Tibial artery (tissue), 4 donors: ENCODE measurements at places on chromosomes 4 and X.

DNA sequence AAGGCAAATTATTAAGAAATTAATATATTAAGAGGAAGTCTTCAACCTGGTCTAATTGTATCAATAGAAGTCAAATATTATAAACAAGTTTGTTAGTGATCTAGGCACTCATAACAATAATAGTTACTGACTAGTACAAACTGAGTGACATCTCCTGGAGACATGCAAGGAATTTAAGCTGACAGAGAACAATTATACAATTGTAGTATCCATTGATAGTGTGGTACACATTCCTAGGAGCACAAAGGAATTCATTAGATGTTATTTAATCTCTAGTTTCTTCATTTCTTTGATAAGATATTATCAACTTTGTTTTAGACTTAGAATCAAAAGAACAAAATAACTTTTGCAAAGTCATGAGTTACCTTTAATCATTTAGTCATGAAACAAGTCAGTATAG is 1048.6 kb downstream of the PCDH7 start:
- H3K27ac ChIP-seq, result no peak overlapping the region
- no peak overlapping the region for H3K4me3 ChIP-seq
- H3K36me3 ChIP-seq, result no peaks in the 10 kb centered on the region
- no peaks in the 10 kb centered on the region for H3K4me1 ChIP-seq
- H3K27me3 ChIP-seq, result no peaks in the 10 kb centered on the region
- no peak for DNase-seq

- no peaks in the 10 kb centered on the region for H3K27me3 ChIP-seq
- no peak overlapping the region for H3K27ac ChIP-seq
- peaks cover 9% of the 10 kb centered on the region for H3K4me1 ChIP-seq
Observed at GRCh38 chr4:47831026-47831679, 6.7 kb downstream of the CORIN start.

GRCh38 chr4:112378858-112379257 is 81.7 kb downstream of the ALPK1 start:
- peaks cover 15% of the 10 kb centered on the region for H3K36me3 ChIP-seq
- no peak overlapping the region for H3K4me3 ChIP-seq
- no peak overlapping the region for H3K27ac ChIP-seq
- no peaks in the 10 kb centered on the region for H3K4me1 ChIP-seq

DNA sequence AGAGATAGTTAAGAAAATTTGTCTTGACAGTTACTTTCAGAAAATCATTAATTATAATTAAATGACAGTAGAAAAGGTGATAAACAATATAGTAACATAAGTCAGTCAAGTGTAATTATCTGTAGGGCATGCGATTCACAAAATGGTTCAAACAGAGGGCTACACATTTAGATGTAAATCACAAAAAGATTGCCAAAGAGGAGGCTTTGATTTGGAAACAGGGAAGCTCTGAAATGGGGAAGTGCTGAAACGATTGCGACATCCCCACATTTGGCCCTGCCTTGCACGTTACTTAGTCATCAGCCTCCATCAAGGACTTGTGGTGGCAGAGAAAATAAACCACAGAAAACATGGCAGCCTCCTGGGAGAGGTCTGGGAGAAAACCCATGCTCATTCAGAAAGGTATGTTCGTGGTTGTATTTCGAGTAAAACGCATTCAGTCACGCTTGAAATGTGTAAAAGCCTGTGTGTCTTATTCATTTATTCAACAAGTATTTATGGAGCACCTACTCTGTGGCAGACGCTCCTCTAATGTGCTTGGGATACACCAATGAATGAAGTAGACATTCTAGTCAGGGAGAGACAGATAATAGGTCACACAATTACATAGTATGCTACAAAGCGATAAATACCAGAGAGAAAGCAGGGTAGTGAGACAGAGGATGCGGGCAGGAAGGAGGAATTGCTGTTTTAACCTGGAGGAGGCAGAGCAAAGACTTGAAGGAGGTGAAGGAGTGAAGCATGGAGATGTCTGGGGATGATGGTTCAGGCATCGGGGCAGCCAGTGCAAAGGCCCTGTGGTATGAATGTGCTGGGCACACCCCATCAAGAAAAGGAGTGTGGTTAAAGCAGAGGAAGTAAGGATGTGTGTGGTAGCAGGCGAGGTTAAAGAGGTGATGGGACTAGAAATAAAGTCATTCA is 7.8 kb downstream of the RBM47 start:
- no peaks in the 10 kb centered on the region for H3K36me3 ChIP-seq
- no peak overlapping the region for H3K4me3 ChIP-seq
- H3K4me1 ChIP-seq, result no peaks in the 10 kb centered on the region

GRCh38 chr4:60809486-60809800 is 390.7 kb upstream of the ADGRL3 start:
- H3K4me1 ChIP-seq, result no peaks in the 10 kb centered on the region
- DNase-seq, result no peak
- H3K27ac ChIP-seq, result no peak overlapping the region
- H3K27me3 ChIP-seq, result no peaks in the 10 kb centered on the region
- no peak overlapping the region for H3K4me3 ChIP-seq

DNA sequence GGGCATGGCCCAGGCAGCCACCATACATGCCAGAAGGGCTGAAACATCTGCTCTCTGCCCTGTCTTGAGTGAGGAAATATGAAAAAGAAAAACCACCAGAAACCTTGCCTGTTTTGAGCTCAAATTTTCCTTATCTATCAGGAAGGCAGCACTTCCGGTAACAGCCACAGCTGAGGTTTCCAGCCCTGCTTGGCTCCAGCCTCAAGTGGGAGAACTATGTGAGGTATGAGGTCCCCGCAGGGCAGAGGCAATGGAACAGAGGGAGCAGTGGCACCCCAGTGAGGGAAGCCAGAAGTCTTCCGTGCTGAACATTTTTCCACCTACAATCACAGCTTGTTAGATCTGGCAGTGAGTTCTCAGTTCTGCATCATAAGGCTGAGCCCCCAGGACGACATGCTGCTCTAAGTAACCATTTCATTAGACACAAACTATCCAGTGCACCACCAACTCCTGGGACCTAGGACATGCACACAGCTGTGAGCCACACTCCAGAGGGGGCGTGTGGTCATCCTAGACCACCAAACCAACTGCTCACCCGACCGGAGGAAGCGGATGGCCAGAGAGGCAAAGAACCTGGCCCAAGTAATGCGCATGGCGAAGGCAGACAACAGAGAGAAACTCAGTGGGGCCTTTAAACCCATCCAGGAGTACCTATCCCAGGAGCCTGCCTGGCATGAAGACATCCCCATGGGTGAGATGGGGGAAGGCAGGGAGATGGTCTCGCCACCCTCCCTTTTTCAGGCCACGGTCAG is 22.6 kb downstream of the WDR1 start:
- H3K27ac ChIP-seq, result peak overlapping the region; percentile 95
- no peaks in the 10 kb centered on the region for H3K27me3 ChIP-seq
- no peak for DNase-seq
- no peak overlapping the region for H3K4me3 ChIP-seq

DNA sequence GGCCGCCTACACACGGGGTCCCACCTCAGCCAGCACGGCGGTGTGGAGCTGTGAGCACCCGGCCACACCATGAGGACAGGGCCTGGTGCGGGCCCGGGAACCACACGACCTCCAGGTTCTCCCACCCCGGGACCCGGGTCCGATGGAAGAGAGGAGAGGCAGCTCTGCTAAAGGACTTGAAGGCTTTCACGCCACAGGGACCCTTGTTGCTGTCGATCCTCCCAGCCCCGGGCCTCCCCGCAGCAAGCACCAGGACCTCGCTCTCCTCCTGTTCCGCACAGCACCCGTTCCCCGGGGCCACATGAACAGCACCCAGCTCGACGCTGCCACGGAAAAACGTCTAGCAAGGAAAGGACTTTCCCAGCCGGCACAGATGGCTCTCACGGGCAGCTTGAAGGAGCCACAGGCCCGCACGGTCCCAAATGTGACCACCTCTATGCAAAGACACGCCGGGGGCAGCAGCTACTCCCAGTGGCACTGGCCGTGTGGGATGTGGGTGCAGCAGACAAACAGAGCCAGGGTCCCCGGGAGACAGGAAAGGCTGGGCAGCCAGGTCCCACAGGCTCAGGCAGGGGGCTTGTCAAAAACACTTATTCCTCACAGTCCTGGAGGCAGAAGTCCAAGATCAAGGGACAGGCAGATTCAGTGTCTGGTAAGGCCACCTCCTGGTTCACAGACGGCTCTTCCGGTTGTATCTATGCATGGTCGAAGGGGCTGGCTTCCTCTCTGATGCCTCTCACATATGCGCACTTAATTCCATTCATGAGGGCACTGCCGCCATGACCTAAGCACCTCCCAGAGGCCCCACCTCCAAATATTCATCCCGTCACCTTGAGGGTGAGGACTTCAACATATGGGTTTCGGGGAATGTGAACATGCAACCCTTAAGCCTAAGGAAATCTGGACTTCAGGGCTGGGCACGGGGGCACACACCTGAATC is 24.7 kb downstream of the FAM53A start:
- H3K4me3 ChIP-seq, result no peak overlapping the region
- H3K27me3 ChIP-seq, result no peaks in the 10 kb centered on the region
- H3K36me3 ChIP-seq, result no peaks in the 10 kb centered on the region
- H3K27ac ChIP-seq, result no peak overlapping the region
- no peak for DNase-seq
- H3K4me1 ChIP-seq, result no peaks in the 10 kb centered on the region

- no peak overlapping the region for H3K27ac ChIP-seq
- no peaks in the 10 kb centered on the region for H3K27me3 ChIP-seq
- H3K36me3 ChIP-seq, result no peaks in the 10 kb centered on the region
- no peaks in the 10 kb centered on the region for H3K4me1 ChIP-seq
Observed at GRCh38 chr4:181077341-181077740, 1165.9 kb upstream of the TENM3 start.

DNA sequence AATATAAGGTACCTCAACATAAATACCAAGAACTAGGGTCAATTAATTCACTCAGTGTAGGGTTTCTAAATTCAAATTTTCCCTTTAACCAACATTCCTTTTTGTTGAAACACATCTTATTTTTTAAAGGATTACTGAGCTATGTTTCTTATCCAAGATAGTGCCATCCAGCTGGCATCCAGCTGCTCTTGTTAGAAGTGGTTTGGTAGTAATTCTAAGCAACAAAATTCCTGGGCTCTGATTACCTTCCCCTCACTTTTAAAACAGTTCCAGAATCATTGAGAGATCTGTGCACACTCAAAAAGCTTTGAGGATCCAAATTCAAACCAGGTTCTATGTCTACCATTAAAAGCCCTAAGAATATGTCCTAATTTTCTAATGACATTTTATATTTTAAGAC is 583.7 kb downstream of the TRIML1 start:
- H3K4me1 ChIP-seq, result no peaks in the 10 kb centered on the region
- H3K27ac ChIP-seq, result no peak overlapping the region
- H3K36me3 ChIP-seq, result no peaks in the 10 kb centered on the region
- DNase-seq, result no peak
- H3K27me3 ChIP-seq, result no peaks in the 10 kb centered on the region

- no peak for DNase-seq
- no peak overlapping the region for H3K27ac ChIP-seq
- H3K27me3 ChIP-seq, result no peaks in the 10 kb centered on the region
- H3K4me1 ChIP-seq, result no peaks in the 10 kb centered on the region
- no peaks in the 10 kb centered on the region for H3K36me3 ChIP-seq
Observed at GRCh38 chr4:95742872-95743271, 97.0 kb upstream of the PDHA2 start.

- H3K27me3 ChIP-seq, result no peaks in the 10 kb centered on the region
- no peaks in the 10 kb centered on the region for H3K36me3 ChIP-seq
- H3K27ac ChIP-seq, result no peak overlapping the region
- H3K4me1 ChIP-seq, result no peaks in the 10 kb centered on the region
- DNase-seq, result no peak
Observed at GRCh38 chrX:8743126-8743732, 11.3 kb upstream of the ANOS1 start.

DNA sequence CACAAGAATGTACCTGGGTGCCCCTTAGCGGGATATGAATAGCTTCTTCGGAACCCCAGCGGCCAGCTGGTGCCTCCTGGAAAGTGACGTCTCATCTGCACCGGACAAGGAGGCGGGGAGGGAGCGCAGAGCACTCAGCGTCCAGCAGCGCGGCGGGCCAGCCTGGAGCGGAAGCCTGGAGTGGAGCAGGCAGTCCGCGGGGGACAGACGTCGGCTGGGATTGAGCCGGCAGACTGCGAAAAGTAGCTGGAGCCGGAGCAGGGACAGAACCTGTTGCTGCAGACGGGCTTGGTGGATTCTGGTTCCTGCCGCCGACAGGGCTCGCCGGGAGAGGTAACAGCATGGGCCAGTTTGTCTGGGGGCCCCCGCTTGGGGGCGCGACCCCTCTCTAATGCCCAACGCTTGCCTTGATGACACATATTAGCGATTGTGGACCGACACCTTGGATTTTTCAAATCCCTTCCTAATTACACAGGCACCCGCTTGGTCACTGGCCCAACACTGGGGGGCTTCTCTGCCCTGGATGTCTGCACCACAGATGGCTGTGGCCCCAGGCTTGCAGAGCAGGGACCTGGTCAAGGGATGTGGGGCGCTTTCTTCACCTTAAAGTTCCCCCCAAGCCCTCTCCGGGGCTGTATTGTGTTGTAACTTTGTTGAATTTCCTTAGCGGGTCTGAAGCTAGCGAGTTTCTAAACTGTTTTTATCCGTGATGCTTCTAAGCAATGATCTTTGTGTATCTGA is at the start of gene NPFFR2:
NPFFR2 (plus strand) TSS at position 133 of the 741 bp plus-strand sequence. CDS start 96,592 bp downstream, outside the sequence.
- H3K36me3 ChIP-seq, result no peaks in the 10 kb centered on the region
- no peak within 1 kb of the TSS for H3K27ac ChIP-seq
- H3K4me1 ChIP-seq, result peaks cover 7% of the 10 kb centered on the region
- H3K4me3 ChIP-seq, result no peak within 1 kb of the TSS
- H3K27me3 ChIP-seq, result no peaks in the 10 kb centered on the region
- DNase-seq, result no peak

DNA sequence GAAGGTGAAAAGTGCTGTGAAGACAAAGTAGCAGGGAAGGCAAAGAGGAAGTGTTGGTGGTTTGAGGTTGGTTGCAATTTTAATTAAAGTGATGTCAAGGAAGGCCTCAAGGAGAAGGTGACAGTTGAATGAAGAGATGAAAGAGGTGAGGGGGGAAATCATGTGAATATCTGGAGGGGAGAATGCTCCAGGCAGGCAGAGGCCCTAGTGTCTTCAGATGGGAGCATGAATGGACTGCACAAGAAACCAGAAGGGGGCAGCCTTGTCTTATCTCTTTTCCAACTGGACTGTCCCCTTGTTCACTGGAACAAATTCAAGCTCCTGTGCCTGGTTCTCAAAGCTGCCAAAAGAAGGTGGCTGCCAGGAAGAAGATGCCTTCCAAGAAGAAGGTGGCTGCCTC is 68.4 kb downstream of the MAOB start:
- no peaks in the 10 kb centered on the region for H3K36me3 ChIP-seq
- H3K4me1 ChIP-seq, result peaks cover 3% of the 10 kb centered on the region

- no peak overlapping the region for H3K4me3 ChIP-seq
- H3K27me3 ChIP-seq, result no peaks in the 10 kb centered on the region
- no peak overlapping the region for H3K27ac ChIP-seq
- no peaks in the 10 kb centered on the region for H3K4me1 ChIP-seq
- no peak for DNase-seq
Observed at GRCh38 chr4:172688534-172688933, 480.1 kb upstream of the GALNT7 start.

DNA sequence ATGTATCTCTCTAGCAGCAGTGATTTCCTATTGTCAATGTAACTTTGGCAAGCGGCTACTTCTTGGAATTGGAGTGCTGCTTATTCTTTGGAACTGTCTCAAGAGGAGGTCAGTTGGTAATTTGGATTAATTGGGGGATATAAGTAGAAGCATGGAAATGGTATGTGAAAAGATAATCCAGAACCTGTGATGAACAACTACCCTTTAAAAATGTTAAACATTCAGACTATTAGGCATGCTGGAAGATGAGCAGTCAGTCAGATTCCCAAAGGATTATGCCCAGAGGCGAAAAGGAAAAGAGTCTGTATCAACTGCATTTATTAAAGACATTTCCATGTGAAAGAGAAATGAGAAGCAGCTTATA is 62.5 kb downstream of the SEC24D start:
- no peak for DNase-seq
- H3K27me3 ChIP-seq, result no peaks in the 10 kb centered on the region
- peak overlapping the region; percentile 59 for H3K27ac ChIP-seq
- no peak overlapping the region for H3K4me3 ChIP-seq

GRCh38 chr4:26807330-26807729 is 53.3 kb upstream of the STIM2 start:
- no peaks in the 10 kb centered on the region for H3K27me3 ChIP-seq
- H3K27ac ChIP-seq, result no peak overlapping the region
- no peaks in the 10 kb centered on the region for H3K36me3 ChIP-seq
- no peak for DNase-seq
